ENCODE measurements at places on chromosomes 6 and 20. TPM values are rescaled to one million over a fixed set of nuclear protein-coding genes. Genes with fewer than 3 reads are reported as not detected.

C20orf144 gene
- total RNA-seq: not detected

- DNase-seq: no peak
Observed at GRCh38 chr6:12258591-12259075, 31.5 kb upstream of the EDN1 start.

DNA sequence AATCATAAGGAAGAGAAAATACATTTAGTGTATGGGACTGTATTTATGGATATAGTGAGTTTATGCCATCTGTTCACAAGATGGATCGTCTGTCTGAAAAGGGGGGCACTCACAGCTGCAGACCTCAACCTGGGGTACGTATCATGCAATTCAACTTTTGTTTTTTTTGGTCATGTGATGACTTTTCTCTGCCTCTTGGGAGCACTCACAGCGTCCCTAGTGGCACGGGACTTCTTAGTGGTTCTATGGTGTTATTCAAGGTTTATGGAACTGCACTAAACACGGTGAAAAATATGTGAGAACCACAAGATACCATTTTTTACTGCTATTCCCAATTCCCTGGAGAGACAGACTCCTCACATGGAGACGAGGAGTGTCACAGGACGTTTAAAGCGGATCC lies 60.4 kb upstream of the MPC1 start:
- no peak for DNase-seq

RAD21L1 gene
- not detected for total RNA-seq

All from left ventricle myocardium superior (tissue), 1 donor.